ENCODE measurements at places on chromosomes 3 and 15.

DNA sequence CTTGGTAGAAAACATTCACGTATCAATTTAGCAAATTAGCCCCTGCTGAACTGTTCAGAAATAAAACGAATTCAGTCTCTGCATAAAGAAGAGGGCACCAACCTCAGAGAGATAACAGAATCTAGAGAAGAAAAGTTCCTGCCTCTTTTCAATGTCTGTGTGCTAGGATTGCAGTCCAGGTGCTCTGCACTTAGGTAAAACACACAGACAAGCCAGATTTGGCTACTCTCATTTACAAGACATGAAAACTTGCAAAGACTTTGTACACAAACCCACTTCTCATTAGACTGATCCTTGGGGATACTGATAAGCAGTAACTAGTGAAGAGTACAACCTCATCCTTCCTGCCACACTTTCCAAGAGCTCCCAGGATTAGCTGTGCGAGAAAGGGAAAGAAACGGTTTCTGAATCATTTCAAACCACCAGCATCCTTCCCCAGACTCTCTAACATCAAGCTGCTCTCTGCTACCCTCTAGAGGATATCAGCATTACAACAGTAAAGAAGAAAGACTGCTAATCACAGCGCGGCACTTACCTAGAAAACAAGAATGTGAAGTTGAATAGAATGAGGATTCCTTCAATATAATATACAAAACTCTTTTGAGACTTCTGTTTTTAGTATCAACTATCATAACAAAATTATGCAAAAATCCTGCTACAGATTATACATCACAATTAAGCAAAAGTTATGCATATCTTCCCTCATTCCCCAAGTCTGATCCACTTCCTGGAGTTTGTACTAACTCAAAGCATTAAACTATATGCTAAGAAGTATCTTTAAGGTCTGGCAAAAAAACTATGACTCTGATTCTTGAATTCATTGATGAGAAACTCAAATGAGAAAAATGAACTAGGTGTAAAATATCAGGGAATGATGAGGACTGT lies 306.4 kb downstream of the MAGI1 start:
- DNase-seq: peak; percentile 74

GRCh38 chr3:197186887-197187588 lies 111.4 kb downstream of the DLG1 start:
- peak; percentile 58 for DNase-seq

DNA sequence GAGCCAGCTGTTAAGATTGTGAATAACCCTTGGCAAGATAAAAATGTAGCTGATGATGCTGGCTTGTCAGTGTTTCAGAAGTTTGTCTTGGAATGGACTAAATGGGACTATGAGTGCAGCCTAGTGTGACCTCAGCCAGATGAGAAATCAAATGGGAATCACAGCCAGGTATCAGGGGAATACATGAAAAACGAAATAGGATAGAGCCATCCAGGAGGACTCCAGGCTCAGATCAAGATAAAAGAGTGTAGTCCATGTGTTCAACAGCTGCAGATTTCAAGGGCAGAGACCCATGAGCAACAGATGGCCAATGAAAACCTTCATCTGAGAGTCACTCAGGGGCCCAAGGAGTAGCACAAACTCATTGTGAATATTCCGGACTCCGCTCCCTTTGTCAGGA lies 1080.9 kb upstream of the CADM2 start:
- DNase-seq: no peak

GRCh38 chr3:112785321-112786001 lies 61.2 kb downstream of the CD200R1L start:
- no peak for DNase-seq

GRCh38 chr15:69298697-69299441 lies at the start of gene PAQR5:
Gene PAQR5, plus strand, starts transcription at chr15:69298912. Its CDS starts 61,169 bp downstream, at chr15:69360081.
- DNase-seq: peak; percentile 44

DNA sequence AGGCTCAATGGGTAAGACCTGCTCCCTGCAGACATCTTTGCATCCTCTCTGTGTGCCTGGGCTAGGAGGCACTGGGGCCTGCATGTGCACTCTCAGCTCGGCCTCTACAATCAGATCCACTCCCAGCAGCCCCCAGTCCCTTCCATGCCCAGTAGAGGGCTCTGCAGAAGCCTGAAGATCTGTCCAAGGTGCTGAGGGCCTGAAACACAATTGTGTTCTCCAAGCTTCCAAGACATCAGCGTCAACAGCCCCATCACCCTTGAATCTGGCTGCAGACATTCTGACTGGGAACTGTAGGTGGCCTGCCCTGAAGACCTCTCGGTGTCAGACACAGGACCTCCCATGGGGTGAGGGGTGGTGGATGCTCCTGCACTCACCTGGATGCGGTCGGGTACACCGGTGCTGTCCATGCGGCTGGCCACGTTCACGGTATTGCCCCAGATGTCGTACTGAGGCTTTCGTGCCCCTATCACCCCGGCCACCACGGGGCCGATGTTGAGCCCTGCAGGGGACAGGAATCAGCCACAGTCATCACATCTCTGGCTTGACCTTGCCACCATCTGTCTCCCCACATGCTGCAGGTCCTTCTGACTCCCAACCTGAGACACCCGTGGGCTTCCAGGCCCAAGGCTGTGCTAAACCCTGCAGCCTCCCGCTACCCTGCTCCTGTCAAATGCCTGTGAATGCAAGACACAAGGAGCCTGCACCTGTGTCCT lies 84.7 kb downstream of the SEC22A start:
- peak; percentile 70 for DNase-seq

DNA sequence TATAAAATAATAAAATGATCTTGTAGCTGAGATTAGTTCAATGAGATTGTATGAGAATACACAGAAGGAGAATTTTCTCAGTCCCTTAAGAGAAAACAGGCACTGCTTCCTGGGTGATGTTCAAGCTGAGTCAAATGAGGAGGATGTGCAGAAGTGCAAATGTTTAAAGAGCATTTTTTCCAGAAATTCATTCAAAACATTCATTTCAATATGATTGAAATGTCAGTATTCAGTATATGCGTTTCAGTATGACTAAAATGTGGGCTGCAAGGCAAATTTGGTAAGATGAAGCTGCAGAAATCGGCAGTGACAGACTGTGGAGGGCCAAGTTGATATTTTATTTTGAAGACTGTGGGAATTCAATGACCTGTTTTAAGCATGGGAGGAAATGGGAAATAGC lies 19.3 kb upstream of the PYDC2 start:
- no peak for DNase-seq

All from fibroblast of skin of back (primary cell).